ENCODE measurements at places on chromosomes 2 and 18.
A peak's percentile ranks its signal among the peaks of the same experiment; 100 is the strongest.

DNA sequence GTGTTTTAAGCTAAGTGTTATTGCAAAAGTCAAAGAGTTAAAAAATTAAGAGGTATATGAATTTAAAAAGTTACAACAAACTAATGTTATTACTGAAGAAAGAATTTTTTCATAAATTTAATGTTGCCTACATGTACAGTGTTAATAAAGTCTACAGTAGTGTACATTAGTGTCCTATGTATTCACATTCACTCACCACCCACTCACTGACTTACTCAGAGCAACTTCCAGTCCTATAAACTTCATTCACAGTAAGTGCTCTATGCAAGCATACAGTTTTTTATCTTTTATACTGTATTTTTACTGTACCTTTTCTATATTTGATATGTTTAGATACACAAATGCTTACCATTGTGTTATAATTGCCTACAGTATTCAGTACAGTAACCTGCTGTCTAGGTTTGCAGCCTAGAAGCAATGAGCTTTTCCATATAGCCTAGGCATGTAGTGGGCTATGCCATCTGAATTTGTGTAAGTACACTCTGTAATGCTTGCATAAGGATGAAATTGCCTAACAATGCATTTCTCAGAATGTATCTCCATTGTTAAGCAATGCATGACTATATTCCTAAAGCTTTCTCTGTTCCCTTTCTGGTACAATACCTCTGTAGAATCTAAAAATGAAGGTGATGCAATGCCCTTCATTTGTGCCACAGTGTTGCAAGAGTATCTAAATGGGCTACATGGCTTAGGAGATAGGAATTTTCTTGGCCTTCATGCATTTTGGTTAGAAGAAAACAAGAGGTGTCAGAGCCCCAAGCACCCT, 370.8 kb upstream of the NT5C1B start:
- no peak for DNase-seq

- no peak for DNase-seq
These were observed 42.5 kb downstream of the KIAA2012 start for GRCh38 chr2:202115479-202115971.

DNA sequence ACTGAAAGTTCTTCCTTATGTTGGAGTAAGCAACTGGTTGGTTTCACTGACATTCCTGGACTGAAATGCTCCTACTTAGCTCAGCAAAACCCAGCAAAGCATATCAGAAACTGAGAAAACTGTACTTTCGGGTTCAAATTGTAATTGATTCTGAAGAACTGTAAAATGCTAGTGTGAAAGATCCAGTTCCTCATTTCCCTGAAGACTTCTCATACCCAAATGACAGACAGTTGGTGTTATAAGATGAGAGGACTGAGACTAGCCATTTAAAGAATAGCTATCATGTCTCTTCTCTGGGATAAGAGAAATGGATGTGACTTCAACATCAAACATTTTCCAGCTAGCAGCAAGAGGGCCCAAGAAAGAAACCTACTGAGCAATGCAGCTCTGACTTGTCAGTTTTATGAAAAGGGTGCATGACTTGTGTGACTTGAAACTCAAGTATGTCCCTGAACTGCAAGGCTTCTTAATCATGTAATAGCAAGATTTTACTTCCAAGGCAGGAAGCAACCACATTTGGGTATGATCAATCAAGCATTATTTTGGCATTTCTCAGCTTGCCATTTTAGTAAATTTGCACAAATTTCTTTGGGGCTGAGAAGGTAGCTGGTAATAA, 420.3 kb upstream of the MMADHC start:
- no peak for DNase-seq

DNA sequence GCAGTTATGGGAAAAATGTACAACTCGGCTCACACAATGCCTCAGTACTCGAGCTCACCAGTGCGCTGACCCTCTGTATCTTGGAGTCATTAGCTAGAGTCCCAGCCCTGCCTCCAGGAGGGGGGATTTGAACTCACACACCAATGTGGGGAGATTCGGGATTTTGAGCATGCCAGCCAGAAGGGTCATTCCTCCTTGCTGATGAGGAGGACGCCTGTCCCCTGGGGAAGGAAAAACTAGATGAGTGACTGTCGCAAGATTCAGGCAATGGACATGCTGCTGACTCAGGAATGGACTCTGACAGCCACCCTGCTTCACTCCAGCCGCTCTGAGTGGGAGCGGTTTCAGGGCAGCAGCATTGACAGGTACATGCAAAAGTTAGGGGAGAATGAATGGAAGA, 20.6 kb downstream of the FIGN start:
- no peak for DNase-seq

DNA sequence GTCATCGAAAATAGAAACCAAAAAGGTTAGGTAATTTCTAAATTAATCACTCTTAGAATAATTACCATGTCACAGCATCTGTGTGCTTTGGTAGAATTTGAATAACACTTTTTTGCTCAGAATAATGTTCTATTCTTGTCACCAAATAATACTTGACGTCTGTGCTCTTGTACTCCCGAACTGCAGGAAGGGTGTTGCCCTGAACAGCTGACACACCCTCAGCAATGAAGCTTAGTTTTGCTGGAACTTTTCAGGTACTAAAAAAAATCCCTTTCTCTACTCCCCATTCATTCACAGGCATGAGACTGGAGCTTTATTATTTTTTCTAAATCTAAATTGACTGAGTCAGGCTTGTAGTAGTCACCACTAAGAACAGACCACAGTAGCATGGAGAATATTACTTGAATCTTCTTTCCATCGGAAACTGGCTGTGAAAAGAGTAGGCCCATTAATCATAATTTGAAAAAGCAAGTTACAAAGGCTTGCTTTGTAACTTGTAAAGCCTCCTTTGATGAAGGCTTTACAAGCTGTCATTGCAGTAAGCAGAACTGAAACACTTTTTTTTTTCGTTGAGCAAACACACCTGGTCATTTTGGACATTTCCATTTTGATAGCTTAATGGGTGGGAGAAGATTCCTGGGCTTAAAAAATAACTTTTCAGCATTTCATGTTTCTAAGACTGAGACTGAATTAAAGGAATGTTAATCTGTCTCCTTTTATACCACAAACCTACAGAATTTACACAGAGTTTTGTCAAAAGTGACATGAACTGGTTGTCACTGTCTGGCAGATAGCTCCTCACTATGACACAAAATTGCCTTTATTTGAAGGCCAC, 70.3 kb upstream of the PELI1 start:
- DNase-seq: peak; percentile 48

GRCh38 chr18:75009296-75009695, 199.6 kb downstream of the PTGR3 start:
- DNase-seq: no peak

- no peak for DNase-seq
These were observed 22.6 kb upstream of the GAREM2 start for GRCh38 chr2:26150243-26150642.

- no peak for DNase-seq
These were observed 504.0 kb downstream of the LRRTM4 start for GRCh38 chr2:77018219-77018618.

DNA sequence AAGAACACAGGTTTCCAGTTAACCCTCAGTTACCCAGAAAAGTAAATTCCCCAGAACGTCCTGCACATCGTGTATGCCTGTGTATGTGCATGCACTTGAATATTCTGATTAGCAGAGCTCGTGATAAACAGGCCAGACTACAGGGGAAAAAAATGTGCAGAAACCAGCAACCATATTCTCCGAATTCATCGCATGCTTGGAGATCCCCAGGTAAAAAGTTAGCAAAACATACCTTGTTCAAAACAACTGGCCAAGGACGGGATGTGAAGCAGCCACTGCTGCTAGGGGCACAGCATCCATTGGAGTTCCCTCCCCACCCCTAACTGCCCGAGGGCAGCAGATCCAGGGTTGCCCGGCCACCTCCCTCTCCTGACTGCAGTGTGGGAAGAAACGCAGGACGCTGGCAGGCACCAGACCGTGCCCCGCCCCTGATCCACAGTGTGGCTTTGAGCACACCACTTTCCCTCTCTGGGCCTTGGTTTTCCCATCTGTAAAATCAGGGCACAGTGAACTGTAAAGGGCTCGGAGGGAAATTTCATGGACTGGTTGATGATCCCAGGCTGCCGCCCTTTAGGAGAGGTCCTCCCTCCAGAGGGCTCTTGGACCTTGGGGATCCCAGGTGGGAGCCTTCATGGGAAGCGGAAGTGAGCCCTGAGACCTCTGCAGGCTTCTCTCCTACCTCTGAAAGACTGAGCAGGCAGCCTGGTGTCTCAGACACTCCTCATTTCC, 11.9 kb upstream of the ARID5A start:
- DNase-seq: peak; percentile 24

- no peak for DNase-seq
These were observed 37.5 kb upstream of the TPO start for GRCh38 chr2:1375794-1376193.

DNA sequence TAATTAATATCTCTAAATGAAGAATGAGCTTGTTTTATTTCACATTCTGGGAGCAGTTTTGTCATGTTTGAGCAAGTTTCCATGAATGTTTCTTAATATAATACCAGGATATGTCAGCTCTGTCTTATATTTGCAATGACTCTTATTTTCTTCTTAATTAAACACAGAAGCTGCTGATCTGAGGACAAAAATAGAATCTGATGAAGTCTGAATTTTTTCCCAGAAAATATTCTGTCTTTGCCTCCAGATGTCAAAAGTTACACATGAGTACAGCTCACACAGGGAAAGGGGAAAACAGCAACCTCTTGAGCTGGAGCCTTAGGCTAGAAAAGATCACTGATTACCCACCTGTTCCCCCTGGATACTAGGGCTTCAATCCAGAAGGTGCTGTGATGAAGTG, 606.6 kb upstream of the SYT4 start:
- no peak for DNase-seq

GRCh38 chr2:145112467-145112866, 592.5 kb upstream of the ZEB2 start:
- DNase-seq: no peak

- peak; percentile 19 for DNase-seq
These were observed 56.0 kb downstream of the TMEM247 start for GRCh38 chr2:46535360-46535759.

GRCh38 chr2:26591619-26592505, 49.3 kb downstream of the CIB4 start:
- no peak for DNase-seq

- no peak for DNase-seq
These were observed 335.5 kb upstream of the SPRED2 start for GRCh38 chr2:65767946-65768345.

- no peak for DNase-seq
These were observed 404.6 kb downstream of the ARHGAP15 start for GRCh38 chr2:143533846-143534245.

DNA sequence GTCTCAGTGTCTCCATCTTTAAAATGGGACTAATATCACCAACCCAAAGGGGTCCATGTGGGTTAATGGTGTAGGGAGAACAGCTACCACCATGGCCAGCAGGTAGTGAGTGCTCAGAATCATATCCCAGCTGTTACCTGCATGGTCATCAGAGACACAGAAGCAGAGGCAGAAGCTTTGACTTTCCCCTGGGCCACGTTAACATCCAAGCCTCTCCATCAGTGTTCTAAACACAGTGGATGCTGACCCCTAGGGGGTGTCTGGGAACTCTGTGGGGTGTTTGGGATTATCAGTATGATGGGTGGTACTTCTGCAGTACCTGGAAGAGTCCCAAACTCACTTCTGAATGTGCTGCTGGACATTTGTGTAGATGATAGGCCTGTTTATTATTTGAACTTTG, 93.6 kb downstream of the GYPC start:
- no peak for DNase-seq

DNA sequence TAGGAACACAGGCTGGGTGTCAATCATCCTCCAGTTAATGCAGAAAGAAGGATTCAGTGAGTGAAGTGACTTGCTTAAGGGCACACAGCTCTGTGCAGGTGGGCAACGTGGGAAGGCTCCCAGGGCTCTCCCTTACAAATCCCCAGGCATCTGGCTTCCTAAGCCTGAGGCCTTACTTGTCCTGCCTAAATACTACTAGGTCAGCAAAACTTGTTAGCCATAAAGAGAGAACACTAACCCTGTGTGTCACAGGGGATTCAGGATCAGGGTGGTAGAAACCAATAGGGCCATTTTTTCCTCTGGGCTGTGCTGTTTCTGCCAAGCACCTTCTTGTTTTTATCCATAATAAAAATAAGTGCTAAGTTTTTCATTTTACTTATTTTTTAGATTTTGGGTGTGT, 55.0 kb downstream of the GATA6 start:
- no peak for DNase-seq

- DNase-seq: no peak
These were observed 178.0 kb downstream of the ASXL3 start for GRCh38 chr18:33755931-33756560.

DNA sequence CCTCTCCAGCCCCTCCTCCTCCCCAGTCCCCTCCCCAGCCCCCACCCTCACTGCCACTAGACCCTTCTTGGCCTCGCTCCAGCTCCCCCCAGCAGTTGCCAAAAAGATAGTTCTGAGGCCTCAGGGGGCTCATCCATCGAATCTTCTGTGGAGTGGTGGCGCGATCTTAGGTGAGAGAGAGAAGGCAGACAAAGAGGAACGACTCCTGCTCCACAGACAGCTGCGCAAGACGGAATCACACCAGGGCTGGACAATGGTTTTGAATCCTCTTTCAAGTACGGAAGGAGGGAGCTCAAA, 68.1 kb downstream of the LAMA3 start:
- no peak for DNase-seq

- no peak for DNase-seq
These were observed 96.3 kb upstream of the B3GNT2 start for GRCh38 chr2:62099523-62100175.

DNA sequence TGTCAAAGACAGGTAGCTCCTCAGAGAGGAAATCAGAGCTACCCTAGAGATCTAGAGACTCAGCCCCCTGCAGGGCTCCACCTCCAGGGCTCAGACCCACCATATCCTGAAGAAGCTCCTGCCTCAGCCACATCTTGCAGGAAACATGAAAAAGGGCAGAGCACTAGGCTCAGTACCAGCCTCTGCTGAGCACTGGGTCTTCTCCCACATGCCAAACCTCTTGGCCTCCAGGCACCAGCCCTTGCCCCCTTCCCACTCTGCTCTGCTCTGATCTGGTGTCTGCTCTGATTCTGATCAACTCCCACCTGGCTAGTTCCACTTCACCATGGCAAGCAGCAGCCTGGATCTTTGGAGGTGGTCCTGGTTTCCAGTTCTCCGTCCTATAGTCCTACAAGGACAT, 114.3 kb upstream of the SLC66A3 start:
- DNase-seq: no peak

DNA sequence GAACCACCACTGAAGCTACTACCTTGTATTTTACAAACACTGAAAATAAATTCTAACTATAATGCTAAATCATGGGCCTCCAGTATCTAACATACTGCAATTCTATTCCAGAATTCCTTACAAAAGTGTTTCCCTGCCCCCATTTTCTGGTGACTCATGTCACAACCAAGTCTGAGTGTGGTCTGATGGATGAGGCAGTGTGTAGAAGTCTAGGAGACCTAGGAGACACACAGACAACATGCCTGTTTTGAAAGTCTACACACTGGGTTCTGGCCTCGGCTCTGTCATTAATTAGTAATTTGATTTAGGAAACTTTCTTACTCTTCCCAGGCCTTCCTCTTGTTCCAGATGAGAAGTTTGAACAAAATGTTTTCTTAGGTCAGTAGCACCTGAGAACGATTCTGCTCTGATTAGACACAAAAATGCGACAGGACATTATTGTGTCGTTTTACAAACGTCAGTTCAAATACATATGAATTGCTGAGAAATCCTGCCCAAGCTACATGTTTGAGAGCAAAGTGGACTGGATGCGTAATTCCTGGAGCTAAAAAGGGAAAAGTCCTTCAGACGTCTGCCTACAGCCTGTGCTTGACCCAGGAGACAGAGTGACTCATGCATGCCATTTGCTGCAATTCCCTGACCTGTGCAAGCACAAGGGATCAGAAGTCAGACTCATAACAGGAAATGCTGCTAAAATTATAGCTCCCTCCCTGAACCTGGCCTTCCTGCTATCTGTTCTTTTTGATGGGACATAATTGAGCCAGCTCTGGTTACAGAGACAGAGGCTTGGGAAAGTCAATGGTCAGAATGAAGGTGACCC, 494.4 kb downstream of the SOX11 start:
- no peak for DNase-seq

All from activated naive CD4-positive, alpha-beta T cell treated with Interleukin-2 at 50 U/mL for 16 hours (primary cell).